ENCODE measurements at places on chromosomes 12 and 14.

DNA sequence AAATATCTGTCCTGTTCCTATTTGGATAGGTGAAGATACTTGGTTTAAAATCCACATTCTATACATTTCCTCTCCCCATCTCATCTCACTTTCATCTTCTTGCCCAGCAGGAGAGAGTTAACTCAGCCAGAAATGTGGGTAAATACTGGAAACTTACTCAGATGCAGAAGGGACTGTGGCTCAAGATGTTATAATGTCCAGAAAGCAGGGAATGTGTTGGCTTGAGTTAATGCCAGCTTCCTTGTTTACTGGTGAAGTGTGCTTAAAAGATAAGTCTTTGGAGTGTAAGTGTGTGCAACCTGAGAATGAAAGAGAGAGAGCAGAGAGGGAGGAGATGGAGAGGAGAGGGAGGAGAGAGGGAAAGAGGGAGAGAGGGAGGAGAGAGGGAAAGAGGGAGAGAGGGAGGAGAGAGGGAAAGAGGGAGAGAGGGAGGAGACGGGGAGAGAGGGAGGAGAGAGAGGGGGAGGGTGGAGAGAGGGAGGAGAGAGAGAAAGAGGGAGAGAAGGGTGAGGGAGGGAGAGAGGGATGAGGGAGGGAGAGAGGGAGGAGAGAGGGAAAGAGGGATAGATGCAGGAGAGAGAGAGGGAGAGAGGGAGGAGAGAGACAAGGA, 22.0 kb upstream of the SNRPF start:
- DNase-seq = no peak

- no peak for DNase-seq
Observed at GRCh38 chr12:124683152-124684124, 116.0 kb upstream of the NCOR2 start.

- no peak for DNase-seq
Observed at GRCh38 chr12:131087302-131087818, 133.7 kb downstream of the ADGRD1 start.

DNA sequence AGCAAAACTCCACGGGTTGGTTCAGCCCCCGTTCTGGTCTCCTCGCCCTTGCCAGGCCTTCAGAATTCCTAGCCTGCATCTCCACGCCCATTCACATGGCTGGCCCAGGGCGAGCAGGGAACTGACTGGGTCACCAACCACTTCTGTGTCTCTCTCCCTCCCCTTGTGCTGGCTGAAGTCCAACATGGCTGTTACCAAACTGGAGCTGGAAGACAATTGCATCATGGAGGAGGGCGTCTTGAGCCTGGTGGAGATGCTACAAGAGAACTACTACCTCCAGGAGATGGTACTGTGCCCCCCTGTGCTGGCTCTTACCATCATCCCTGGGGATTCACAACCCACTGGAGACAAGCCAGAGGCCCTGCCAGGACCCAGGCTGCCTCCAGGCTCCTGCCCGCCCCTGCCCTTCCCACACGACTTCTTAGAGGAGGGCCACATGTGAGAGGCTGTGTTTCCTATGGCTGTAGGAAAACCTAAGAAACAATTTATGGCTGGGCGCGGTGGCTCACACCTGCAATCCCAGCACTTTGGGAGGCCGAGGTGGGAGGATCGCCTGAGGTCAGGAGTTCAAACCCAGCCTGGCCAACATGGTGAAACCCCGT, 9.9 kb downstream of the LRRC74A start:
- no peak for DNase-seq

- DNase-seq = peak; percentile 4
Observed at GRCh38 chr14:65414961-65415589, 2.5 kb downstream of the FUT8 start.

GRCh38 chr14:68247274-68247673, 427.7 kb downstream of the RAD51B start:
- no peak for DNase-seq

DNA sequence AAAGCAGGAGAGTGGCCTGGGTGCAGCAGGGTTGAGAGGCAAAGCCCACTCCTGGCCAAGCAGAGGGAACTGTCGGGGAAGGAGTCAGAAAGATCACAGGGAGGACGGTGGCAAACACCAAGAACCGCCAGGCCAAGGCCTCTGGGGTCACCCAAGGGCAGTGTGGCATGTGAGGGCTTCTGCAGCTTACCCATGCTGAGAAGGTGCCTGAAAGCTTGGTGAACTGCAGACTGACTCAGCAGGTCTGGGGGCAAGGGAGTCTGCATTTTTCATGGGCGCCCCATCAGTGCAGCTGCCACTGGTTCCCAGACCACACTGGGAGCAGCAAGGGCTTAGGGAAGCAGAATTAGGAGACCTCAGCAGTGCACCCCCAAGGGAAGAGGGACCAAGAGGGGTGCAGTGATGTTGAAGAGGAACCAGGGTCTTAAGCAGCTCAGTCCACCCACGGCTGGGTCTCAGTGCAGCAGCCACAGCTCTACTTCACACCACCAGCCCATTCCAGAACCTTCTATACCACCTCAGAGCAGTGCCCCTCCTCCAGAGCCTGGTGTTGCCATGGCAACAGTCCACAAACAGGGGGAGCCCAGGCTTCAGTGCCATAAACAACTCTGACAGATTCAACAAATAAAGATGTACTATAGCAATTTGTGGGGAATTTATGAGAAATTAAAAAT, 59.4 kb downstream of the ITPK1 start:
- DNase-seq = no peak

DNA sequence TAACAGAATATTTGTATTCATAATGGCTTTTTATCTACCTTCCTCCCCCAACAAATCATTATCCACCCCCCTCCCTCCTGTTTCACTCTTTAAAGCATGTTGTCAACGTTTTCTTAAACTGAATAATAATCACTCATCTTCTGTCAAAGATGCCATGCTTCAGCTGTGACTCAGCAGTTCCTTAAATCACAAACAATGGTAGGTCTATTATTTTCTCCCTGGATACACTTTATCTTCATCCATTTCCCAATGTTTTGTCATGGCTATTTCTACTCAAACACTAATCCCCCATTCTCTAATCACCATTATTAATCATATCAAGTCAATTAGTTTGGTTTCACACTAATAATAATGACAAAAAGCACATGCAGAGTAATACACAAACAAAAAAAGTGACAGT, 6.5 kb downstream of the CLEC12B start:
- no peak for DNase-seq

DNA sequence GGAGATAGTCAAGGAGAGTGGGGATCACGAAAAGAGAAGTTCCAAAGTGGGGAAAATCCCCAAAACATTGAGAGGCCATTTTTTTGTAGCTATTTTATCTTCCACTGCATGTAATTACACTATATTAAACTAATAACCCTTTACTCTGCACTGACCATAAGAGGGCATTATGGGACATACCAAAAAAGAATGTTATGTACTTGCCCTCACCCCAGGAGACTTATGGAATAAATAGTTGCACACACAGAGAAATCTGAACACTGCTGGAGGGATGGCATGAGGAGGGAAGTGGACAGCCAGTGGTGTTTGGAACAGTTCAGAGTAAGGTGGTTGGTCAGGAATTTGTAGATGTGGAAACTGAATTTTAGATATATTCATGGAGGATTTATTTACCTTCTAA, 422.9 kb downstream of the SNAPC1 start:
- no peak for DNase-seq

GRCh38 chr14:71856199-71856919, 75.9 kb upstream of the RGS6 start:
- no peak for DNase-seq

DNA sequence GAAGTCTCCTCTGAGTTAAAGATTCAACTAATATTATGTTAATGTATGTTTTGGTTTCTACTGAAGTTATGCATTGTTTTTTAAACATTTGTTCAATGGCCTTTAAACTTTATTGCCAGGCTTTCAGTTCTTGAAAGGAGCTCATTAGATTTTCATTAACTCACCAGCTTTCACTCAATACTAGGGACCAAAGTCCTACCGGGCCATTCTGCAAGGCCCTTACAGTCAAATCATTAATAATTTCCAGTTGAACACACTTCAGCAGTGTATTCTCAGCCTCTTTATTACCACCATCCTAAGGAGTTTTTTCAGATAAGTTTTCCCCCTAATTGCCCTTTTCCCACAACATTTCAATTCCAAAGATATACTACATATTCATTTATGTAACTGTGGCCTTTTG, 409.2 kb downstream of the DIO2 start:
- DNase-seq = no peak

DNA sequence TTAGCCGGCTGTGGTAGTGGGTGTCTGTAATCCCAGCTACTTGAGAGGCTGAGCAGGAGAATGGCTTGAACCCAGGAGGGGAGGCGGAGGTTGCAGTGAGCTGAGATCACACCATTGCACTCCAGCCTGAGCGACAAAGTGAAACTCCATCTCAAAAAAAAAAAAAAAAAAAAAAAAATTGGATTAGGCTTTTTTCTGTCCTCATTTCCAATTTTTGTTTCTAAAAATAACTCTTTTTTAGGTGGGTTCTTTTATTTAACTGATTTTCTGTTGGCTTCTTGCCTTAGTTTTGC, 863.7 kb downstream of the LRFN5 start:
- DNase-seq = no peak

DNA sequence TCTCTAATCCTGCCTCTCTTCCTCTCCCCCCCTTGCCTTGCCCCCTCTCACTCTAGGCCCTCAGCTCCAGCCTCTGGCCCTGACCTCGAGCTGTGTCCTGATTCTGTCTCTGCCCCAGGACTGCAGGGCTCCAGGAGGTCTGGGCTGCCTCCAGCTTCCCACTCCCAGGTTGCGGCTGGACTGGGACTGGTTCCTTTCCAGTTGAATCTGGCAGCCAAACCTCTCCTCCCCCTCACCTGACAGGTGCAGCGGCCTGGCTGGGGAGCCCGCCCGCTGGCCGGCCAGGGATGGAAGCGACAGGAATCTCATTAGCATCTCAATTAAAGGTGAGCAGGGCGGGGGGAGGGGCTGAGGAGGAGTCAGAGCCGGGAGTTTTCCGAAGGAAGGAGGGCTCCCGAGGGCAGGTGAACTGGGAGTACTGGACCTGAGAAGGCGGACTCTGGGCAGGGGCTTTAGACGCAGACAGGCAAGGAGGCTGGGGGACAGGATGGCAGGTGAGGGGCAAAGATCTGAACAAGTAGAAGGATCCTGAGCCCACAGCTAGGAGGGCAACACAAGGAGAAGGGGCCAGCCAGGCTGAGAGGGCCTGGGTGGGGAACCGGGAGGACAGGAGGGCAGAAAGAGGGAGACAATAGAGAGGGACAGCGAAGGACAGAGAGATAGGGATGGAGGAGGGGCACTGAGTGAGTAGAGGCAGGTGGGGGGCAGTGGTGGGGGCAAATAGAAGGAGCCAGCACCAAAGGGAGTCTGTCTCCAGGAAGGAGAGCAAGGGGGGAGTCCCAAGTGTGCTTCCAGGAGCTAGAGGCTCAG, at the start of gene SCNN1A:
SCNN1A (minus strand) TSS at position 295 of the 810 bp plus-strand sequence. CDS start 780 bp downstream, outside the sequence.
- DNase-seq = no peak

DNA sequence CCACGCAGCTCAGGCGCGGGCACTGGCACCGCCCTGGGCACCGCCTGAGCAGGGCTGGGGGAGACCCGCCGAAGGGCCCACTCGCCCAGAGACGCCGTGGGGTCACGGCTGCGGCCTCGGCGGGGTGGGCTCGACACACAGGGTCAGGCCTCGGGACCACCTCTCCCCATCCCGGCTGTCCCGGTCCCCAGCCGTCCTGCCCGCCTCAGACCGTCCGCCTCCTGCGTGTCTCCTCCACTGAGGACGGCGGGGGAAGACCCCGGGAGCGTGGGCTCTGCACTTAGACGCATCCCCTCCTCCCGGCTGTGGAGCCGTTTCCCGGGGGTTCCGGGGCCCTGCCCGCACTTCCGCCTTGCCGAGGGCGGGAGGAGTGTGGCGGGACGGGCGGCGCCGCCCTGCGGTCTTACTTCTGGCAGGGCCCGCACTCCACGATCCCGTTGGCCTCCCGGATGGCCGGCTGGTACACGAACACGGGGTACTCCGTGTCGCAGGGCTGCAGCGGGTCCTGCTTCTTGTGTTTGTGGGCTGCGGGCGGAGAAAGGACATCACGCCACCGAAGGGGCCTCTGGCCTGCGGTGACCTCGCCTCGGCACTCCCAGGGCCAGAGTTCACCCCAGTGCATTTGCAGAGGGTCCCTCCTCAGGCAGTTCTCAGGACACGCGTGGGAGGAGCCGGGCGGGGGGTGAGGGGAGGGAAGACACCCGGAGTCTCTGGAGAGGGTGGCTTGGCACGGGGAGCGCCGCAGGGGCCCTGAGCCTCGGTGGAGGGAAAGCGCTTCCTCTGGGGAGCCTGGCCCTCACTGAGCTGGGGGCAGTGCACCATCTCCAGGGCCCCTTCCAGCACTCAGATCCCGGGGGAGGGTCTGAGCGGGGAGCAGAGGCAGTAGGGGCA, 23.1 kb upstream of the LRTM2 start:
- DNase-seq = no peak

DNA sequence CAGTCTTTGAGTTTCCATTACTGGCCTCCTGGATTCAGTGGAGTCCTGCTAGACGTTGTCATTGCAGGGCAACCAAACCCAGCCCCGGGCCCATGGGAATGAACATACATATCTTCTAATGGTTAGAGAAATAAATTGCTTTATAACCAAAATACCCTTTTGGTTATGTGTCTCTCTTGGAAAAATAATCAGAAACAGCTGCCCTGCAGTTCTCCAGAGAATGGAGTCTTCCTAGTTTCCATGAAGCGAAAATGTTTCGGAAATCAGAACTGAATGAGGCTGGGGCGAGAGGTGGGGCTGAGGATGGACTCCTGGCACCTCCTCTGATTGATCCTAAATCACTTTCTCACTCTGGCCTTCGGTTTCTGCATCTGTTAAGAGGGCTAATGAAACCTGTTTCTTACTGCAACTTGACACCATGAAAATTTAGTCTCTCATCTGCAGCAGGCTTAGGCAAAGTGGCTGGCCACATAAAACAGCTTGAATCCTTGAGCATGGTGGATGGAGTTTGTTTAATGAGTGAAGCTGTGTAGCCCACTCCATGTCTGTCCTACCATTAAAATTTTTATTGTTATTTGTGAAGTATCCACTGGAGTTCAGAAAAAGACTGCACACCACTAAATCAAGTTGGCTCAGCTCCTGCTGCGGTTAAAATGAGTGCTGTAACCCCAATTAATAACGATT, 198.9 kb downstream of the CACNA1C start:
- DNase-seq = no peak

DNA sequence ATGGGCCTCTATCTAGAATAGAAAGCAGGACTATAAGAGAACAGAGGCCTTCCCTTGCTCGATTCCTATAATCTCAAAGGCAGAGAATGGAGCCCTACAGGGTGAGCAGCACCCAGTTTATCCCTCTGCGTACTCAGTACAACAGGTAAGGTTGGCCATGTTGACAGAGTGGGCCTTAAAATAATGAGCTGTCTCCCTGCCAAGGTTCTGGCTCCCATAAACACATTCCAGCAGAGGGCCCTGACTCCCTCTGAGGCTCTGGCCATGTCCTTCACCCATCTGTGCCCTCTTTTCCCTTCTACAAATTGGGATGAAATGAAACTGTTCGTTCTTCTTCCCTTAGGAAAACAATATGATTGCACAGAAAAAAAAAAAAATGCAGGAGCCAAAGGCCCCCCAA, 16.9 kb upstream of the PNMA1 start:
- no peak for DNase-seq

- DNase-seq = no peak
Observed at GRCh38 chr12:32598688-32599087, 80.4 kb upstream of the DNM1L start.
